ENCODE measurements at places on chromosomes 7 and 10. TPM values are rescaled to one million over a fixed set of nuclear protein-coding genes. Genes with fewer than 3 reads are reported as not detected.

ERCC6 gene
- 23.5 TPM for total RNA-seq

CNTNAP2 gene
- total RNA-seq: 0.59 TPM

SMKR1 gene
- 1.1 TPM for total RNA-seq

HELLS gene
- 2.7 TPM for total RNA-seq
